Esophagus muscularis mucosa (tissue), 4 donors: ENCODE measurements at places on chromosomes 11 and 22. TPM values are rescaled to one million over a fixed set of nuclear protein-coding genes. Genes with fewer than 3 reads are reported as not detected.

GRCh38 chr11:118320515-118320914 is 16.0 kb downstream of the CD3E start:
- DNase-seq, result no peak

DNA sequence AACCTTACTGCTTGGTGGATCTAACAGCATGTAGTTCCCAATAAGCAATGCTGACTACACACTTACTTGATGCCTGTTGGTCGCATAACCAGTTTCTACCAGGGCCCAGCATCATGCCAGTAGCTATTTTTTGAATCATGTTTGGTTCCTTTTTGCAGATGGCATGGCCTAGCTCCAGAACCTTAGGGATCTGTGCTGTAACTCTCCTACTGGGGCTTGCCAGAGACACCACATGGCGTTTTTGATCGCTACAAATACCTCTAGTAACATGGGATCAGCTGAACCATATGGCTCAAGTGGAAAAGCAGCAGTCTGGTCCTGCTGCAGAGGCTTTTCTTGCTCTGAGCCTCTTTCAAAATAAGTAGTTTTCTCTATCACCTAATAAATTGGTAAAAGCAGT is 654.6 kb upstream of the API5 start:
- no peak for DNase-seq

DNA sequence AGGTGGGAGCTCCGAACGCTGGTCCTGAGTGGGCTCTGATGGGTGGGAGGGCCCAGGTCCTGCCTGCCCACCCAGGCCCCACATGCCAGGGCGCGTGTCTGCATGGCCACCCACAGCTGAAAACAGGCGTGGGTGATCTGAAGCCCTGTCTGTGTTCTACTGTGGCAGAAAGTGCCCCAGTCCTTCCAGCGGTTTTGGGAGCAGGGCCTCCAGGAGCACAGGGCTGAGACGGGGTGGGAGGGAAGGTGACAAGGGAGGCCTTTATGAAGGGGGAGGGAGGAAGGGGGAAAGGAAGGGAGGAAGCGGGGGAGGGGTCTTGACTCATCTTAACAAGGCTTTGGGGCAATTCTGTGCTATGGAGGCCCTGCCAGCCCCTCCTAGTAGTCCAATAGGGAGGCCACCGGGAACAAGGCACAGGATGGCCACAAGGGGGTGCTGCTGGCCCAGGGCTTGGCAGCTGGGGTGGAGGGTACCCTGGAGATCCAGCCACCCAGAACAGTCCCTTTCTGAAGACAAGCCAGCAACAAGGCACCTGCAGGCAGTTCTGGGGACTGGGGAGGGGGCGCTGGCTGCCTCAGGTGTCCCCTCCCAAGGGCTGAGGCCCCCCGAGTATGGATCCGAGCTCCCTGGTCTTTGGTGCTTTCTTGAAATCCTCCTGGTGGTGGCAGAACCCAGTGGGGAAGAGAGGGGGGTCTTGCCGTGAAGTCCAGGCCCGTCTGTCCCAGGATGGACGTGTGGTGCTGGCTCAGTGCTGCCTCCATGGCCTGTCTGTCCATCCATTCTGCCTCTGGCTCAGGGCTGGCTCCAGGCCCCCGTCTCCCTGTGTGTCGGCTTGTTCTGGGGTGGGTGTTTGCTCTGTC is 6.3 kb upstream of the FADS3 start:
- no peak for DNase-seq

Gene OR5D16
- total RNA-seq, result not detected

GRCh38 chr22:27474112-27474571 is 327.4 kb downstream of the MN1 start:
- no peak for DNase-seq
